Neuronal stem cell (in vitro differentiated cells): ENCODE measurements at places on chromosomes 7 and 10.

GRCh38 chr10:8172604-8173003 lies 118.1 kb downstream of the GATA3 start:
- DNase-seq = no peak

DNA sequence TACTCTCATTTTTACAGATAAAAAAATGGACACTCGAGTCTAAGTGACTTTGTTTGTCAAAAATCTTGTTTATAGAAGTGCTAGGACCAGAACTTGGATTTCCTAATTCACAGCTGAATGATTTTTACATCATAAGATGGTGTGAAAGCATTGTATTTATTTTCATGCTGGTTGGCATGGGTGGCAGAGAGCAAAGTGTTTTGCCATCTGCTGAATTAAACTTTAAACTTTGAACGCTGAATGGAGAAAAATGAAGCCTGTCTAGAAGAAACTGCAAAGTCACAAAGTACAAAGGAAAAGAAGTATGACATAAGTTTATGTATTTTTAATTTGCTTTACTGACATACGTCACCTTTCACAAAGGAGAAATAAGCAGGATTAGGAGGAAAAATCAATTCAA lies 142.0 kb downstream of the NRBF2 start:
- DNase-seq = no peak

- no peak for DNase-seq
These were observed 112.9 kb upstream of the SP4 start for GRCh38 chr7:21314954-21315353.

- DNase-seq = no peak
These were observed 38.6 kb upstream of the SH2D4B start for GRCh38 chr10:80498833-80499741.

DNA sequence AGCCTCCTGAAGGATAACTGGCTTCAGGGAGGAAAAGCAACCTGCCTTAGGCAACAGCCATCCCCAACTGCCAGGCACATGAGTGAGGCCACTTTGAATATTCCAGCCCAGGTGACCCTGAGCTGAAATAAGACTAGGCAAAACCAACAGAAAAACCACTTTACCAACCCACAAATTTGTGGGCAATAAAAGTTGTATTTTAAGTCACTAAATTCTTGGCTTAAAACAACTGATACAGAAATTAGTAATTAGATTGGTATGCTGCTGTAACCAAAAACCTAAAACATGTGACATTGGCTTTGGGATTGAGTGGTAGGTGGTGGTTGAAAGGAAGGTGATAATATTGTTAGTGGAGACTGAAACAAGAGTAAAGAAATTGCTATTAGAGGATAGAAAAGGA lies 39.9 kb downstream of the ABCB4 start:
- no peak for DNase-seq

DNA sequence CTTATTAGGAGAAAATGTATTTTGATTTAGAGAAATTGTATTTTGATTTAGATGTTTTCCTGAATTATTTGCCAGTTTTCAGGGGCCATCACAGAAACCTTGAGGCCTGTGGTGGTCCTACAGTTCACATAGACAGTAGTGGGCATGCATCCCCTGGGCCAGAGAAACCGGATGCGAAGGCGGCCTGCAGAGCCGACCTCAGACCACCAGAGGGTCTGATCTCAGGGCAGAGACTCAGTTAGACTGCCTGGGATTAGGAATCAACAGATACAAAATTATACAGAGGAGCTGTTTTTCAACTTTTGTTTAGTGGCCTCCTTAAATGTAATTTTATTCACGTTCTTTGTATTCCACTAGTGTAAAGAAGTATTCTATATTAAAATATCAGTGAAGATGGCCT lies 158.4 kb downstream of the PAXIP1 start:
- DNase-seq = no peak

DNA sequence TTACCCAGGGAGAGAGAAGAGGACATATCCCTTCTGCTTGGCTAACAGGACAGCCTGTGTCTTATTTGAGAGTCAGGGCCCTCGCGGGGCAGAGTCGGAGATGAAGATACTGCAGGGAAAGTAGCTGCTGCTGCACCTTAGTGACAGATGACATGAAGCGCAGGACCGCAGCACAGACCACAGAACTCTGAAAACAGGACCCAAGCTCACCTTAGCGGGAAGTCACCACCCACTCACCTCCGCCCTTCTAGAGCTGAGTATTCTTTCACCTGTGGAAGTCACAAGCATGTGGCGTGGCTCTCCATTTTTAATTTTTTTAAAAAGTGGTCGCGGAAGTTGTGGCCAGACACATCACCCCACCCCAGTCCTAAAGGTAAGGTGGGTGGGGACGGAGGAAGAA lies 191.4 kb downstream of the FAM107B start:
- no peak for DNase-seq
